ENCODE measurements at places on chromosomes 1 and 21.

DNA sequence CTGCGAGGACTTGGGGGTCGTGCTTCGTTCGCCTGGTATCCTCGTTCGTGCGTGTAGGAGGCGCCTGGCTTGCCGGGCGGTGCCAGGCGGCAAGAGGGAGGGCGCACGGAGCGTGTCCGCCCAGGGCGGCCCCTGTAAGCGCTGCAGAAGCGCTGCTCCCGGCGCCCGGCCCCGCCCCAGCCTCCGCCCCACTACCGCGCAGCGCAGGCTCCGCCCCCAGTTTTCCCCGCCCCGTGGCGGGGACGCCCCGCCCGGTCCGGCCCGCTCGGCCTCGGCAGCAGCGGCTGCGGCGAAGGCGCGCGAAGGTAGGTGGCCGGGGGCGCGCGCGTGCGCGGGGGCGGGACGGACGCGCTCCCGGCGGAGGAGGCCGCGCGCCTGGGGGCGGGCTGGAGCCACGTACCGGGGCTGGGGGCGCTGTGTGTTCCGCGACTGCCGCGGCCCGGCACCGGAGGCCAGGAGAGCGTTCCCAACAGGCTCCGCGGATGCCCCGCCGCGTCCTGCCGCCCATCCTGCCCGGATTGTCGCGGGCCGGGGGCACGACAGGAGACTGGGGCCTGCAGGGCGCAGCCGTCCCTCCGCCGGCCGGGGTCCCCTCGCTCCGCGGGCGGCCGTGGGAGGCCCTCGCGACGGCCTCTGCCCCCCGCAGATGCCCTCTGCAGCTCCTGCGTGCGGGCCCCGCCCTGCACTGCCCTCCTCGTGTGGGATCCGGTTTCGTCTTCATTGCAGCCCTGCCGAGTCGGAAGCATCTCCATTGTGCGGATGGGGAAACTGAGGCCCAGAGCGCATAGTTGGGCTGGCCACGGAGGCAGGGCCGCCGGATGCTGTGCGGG lies 7.7 kb upstream of the CROCC start:
- peak; percentile 99 for DNase-seq

DNA sequence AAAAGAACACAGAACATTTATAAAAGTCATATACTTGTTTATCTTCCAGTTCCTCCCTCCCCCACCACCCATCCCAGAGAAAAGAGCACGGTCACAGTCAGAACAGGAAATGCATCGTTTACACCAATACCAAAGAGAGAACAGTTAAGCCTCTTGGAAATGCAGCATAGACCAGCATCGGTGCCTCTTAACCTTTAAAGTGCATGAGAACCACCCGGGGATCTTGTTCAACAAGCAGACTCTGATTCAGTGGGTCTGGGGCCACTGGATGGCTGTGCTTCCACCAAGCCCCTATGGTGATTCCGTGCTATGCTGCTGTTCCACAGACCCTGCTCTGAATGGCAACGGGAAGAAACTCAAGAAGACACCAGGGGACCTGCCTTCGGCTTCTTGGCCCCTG lies 19.2 kb downstream of the FAM89A start:
- DNase-seq: no peak

GRCh38 chr1:154881820-154882535 lies 11.9 kb upstream of the KCNN3 start:
- DNase-seq: no peak

GRCh38 chr1:42231253-42231652 lies 66.7 kb upstream of the GUCA2A start:
- no peak for DNase-seq

DNA sequence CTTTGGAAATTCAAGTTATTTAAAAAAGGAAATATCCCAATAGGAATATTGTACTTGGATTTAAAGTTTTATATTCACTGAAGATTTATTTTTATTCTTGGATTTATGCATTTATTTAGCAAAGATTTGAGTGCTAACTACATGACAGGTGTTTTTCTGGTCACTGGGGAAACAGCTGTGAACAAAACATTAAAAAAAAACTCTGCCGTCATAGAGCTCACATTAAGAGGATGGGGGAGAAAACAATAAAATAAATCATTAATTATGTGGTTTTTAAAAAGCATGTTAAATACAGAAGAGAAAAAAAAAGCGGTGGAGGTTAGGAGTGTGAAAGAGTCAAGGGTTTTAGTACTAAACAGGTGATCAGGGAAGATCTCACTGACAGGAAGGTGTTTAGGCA lies 149.9 kb downstream of the GALNT2 start:
- no peak for DNase-seq

DNA sequence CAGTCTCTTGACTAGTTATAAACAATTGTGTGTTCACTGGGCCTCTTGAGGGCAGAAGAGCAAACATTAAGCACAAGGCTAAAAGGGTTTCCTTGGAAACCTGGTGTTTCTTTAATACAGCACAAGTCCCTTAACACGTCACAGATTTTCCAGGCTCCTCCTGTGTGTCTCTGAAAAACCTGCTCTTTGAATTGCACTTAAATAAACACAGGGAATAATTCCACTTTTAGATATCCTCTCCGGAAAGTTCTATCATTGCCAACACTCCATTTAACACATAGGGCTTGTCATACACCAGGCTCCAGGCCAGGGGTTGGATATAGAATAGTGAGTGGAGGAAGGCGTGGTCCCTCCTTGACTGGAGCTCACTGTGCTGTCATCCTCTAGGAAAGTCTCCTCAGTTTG lies 442.6 kb downstream of the DSCAM start:
- peak; percentile 75 for DNase-seq

GRCh38 chr1:168717906-168718891 lies 10.8 kb downstream of the DPT start:
- DNase-seq: no peak

- no peak for DNase-seq
Observed at GRCh38 chr1:43706598-43707189, 642 bp upstream of the ST3GAL3 start.

- peak; percentile 14 for DNase-seq
Observed at GRCh38 chr1:102863704-102864103, 244.6 kb downstream of the COL11A1 start.

DNA sequence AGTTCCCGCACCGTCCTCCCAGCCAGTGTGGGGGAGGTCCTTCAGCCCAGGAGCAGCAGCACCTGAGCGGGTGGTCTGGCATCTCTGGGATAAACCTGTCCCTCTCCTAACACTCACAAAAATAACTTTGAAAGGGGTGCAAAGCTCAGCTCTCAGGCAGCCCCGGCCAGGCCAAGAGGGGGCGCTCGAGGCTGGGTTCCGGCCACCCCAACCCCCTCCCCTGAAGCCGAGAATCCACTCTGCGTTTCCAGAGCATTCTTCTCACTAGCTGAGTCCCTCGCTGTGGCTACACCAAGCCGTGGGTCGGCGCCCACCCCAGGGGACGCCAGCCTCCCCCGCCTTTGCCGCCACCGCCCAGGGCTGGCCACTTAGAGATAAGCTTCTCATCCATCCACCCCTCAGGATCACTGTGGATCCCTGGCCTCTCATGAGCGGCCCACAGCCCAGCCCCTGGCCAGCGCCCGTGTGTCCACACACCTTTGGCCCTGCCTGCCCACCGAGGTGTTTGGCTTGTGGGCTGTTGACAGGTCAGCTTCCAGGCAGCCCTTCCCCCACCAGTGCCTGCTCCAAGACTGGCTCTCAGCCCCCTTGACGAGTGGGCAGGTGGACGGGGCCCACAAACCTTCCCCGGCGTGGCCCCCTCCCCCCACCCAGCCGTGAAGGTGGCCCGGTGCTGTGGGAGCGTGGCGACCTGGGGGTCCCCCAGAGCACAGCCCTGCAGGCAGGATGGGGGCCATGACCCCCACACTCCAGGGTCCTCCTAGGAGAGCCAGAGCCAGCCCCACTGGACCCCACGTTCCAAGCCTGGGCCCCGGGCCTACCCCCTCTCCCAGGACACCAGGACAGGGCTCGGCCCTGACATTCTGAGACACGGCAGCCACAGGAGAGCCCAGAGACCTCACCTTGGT lies 1.9 kb downstream of the FTCD start:
- DNase-seq: peak; percentile 52

DNA sequence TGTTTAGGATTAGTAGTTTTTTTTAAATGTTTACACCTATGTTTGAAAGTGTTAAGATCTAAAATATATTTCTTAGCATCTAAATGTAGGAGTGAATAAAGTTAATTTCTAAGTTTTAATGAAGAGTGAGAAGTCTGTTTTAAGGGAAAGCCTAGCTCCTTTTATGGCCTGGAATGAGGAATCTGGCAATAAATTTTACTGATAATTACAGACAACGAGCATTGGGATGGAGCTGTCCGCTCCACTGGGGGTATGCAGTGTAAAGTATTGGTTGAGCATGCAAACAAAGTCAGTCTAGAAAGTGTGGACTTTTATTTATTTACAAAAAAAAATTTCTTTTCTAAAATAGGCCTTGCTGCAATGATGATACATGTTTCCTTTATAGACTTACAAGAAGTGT lies 19.0 kb downstream of the CLIC6 start:
- DNase-seq: no peak

GRCh38 chr1:54872036-54872331 lies 15.0 kb downstream of the DHCR24 start:
- no peak for DNase-seq

All from brain (organoid and tissue), 16 donors.